ENCODE measurements at places on chromosomes 16 and 17.

DNA sequence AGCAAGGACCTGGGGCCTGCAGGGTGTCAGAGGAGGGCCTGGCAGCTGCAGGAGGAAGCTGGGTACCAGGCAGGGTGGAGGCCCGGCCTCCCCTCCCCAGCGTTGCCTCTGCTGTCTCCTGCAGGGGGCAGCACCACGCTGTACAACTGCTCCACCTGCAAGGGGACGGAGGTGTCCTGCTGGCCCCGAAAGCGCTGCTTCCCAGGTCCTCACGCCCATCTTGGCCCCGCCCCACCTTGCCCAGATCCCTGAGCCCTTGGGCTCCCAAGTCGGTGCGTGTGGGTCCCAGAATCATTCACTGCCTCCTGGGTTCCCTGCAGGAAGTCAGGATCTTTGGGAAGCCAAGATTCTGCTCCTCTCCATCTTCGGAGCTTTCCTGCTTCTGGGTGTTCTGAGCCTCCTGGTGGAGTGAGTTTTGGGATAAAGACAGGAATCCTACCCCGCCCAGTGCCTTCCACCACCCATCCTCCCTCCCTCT, 1.2 kb downstream of the TMEM95 start:
- DNase-seq: peak; percentile 90

DNA sequence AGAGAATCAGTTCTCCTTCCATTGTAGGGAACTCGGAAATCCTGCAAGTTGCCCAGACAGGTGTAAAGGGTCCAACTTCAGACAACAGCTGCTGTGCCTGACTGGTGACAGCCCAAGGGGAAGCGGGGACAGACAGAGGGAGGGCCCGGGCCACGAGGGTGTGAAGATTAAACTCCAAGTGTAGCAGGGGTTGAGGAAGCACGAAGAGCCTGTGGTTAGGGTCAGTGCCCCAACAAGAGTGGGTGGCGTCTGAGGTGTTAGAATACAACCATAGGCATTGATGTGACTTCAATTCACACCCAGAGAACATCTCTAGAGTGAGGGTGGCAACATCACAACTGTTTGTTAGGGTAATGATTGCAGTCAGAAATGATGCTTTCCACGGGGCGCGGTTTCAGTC, 39.1 kb downstream of the ASPA start:
- no peak for DNase-seq

DNA sequence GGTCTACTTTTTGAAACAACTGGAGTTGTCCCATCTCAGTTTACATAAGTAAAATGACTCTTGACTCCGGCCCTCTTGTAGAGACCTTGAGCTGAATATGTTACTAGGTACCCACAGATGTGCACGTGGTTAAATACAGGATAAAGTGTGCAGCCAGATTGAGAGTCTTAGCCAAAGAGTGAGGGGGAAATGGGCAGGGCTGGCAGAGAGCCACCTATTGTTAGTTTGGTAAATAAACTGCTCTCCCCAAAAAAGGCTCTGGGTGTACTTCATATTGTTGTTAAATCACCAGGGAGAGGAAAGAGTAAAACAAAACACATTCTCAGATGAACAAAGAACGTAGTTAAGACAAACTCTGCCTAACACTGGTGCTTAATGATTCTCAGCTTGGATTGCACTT, 20.3 kb downstream of the G6PC1 start:
- DNase-seq: no peak

DNA sequence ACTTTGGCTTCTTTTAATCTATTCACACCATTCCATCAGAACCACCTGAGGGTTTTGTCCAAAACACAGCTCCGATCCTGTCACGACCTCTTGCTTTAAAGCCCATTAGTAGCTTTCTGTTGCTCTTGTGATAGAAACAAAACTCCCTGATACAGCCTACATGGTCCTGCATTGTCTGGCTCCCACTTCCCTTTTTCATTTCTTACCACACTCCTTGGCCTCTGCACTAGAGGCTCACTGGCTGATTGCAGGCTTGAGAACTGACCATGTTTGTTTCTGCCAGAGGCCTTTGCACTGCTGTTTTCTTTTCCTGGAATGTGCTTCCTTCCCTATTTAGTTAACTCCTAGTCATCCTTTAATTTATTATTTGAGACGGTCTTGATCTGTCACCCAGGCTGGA, 23.7 kb downstream of the IST1 start:
- peak; percentile 60 for DNase-seq

DNA sequence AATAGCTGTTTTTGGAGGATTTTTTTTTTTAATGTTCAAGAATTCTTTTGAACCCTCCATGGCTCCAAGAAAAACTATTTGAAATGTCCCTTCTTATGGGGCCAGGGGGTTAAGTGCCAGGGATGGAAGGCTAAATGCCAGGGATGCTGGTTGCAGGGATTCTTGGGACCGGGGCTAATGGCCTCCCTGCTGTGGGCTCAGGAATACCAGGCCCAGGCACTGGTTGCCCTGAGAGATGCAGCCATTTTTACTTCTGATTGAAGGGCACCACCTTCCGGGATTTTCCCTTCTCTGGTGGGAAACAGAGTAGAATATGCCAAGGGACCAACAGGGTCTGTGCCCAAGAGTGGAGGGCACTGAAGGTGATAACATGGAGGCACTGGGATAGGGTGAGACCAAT, 10.9 kb upstream of the KAT7 start:
- no peak for DNase-seq

DNA sequence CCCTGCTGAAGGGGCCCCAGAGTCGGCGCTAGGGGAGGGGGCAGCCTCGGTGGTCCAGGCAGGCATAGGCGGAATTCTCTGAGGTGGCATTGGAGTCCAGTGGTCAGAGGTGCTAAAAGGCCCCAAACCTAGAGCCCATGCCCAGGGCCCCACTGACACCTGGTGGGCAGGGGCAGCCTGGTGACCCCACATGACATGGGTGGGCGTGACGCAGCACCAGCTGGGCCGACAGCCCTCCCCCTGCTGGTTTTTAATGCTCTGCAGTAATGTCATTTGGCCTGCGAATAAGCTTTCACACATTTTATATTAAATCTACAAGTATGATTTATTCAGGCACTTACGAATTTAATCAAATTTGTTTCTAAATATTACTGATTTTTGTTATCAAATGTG, 2.1 kb upstream of the RNPS1 start:
- DNase-seq: no peak

DNA sequence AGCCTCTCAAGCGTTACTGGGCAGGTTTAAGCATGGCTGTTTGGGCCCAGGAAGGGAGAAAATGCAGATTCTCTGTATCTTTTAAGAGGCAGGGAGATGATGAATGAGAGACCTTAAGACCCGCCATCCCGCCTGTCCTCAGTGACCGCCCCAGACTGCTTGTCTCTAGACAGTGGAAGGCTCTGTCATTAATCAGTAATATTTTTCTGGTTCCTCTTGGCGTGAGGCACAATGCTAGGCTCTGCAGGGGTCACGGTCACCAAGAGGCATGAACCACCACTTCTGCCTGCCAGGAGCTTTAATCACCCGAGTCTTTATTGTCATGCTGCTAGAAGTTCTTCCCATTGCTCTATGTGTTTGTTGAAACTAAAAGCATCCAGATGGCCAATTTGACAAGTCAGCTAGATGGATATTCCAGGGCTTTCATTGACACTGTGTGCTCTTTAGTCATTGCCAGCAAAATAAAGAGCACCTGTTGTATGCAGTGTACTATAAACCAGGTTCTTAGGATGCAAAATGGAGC, 3.2 kb downstream of the SLC6A2 start:
- DNase-seq: no peak

DNA sequence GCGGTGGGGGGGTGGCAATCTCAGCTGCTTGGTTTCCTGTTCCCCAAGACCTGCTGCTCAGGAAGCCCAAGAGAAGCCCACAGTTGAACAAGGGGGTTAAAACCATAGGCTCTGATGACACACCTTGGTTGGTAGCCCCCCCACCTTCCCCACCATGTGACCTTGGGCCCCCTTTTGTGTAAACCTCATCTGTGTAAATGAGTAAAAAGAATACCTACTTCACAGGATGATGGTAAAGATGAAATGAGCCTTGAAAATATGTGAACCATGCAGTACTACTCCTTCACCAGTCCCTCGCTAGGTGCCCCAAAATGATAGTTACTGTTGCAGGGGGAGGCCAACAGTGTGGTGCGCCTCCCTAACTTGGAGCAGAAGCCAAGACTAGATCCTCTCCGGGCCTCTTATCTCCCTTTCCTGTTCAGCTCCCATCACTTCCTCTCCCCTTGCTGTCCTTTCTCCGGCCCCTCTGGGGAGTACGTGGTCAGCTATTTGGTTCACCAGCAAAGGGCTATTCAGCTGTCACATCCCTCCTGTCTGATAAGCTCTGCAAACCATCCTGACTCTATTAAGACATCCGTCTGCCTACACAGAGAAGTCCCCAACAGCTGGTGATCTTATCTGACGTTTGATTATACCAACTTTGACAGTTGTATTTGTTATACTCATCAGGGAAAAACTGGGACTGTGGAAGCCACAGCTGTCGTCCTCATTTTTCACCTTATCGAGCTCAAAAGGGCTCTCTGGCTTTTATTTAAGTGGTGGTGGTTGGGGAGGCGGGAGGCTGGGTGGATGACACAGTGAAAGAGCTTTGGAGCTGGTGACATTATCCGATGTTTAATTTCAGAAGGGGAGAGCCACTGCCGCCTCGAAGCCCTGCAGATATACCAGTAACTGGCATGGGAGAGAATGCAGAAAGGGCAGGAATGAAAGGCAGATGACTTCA, 19.9 kb downstream of the DCAKD start:
- no peak for DNase-seq

GRCh38 chr17:67491681-67492024, 114.6 kb downstream of the PITPNC1 start:
- no peak for DNase-seq

- DNase-seq: no peak
These were observed 14.8 kb downstream of the TMEM204 start for GRCh38 chr16:1548233-1548632.

GRCh38 chr17:63537991-63538692, 12.1 kb upstream of the DCAF7 start:
- no peak for DNase-seq

DNA sequence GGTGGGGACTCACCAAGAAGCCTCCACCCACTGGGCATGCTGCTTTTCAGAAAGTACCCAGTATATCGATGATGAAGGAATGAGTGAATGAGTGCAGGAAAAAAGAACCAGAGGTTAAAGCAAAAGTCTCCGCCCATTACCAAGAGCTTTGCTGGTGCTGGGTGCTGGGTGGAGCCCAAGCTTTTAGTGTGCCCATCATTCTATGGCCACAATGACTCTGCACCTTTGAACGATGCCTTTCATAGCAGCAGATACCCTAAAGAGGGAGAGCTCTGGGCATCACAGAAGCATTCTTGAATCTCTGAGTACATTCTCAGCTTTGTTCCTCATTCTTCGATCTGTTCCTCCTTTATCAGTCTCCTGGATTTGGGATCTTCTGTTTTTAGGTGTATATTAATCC, 450.7 kb upstream of the CCL2 start:
- no peak for DNase-seq

- no peak for DNase-seq
These were observed 218.6 kb downstream of the PRKCA start for GRCh38 chr17:66520999-66521398.

DNA sequence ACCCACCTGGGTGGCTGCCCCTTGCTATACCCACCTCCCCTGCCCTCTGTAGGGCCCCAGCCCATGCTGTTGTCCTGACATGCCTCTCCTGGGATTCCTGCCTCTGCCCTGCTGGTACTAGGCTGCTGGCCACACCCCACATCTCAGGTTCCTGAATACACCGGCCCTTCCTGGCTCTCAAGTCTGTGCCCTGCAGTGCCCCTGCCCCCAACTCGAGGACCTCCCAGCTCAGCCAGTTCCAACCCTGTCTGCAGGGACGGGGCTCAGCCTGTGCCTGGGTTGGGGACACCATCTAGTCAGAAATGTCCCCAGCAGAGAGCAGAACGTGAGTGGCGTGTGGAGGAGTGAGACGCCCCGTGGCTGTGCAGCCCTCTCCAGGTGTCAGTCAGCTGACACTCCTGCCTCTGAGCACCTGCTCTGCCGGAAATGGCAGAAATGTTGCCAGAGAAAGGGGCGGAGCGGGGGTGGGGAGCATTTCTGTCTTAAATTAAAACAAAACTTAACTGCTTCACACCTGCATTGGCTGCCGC, 28.7 kb downstream of the ACSF3 start:
- peak; percentile 81 for DNase-seq

- DNase-seq: no peak
These were observed 8.8 kb downstream of the SCIMP start for GRCh38 chr17:5225668-5226457.

DNA sequence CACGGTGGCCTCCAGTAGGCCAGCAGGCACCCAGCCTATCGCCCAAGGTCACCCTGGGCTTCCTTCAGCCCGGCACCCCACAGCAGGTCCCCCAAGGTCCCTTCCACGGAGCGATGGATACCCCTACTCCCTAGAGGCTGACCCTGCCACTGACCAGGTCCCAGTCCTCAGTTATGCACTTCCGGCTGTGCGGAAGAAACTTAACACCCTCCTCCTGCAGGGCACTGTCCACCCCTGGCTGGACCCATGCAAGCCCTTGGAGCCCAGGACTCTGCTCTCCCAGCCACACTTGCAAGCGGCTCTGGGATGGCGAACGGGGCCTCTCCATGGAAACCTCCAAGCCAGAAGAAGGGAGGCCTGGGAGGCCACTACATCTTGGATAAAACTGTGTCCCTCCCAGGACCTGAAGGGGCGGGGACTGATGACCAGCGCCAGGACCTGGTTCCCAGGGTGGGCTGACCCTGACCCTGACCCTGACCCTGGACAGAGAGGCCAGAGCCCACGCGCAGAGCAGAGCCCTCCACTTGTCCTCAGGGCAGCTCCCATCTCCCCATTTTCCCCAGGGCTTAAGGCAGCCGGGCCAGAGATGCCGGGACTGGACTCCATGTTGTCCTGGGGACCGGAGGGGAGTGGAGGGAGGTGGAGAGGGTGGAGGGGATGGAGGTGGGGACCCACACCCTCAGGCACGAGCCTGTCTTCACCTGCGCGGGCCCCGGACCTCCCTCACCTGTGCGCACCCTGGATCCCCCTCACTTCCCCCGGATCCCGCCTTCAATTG, 734 bp downstream of the CEP131 start:
- no peak for DNase-seq

DNA sequence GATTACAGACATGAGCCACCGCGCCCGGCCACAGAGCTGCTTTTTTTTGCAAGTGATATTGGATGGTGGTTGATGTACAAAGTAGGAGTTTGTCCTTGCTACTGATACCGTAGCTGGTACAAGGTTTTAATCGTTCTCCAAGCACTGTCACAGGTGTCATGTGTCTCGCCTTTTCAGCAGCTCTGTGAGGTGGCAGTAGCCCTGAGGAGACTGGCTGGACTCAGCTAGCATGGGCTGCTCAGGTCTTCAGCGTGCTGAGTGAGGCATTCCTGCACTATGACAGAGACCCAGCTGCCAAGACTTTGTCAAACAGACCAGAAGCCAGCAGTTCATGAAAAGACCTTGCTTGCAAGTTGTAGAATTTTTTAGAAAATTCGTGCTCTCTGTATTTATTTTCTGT, 7.2 kb downstream of the WWOX start:
- no peak for DNase-seq

- no peak for DNase-seq
These were observed 128.5 kb downstream of the SPACA3 start for GRCh38 chr17:33120103-33120502.

- DNase-seq: no peak
These were observed 599.3 kb upstream of the PSMD7 start for GRCh38 chr16:73697336-73697735.

Data from GM13976 (cell line).